ENCODE measurements at places on chromosomes 7 and 10.

GRCh38 chr10:131314799-131315198, 3.3 kb upstream of the TCERG1L start:
- DNase-seq, result no peak

DNA sequence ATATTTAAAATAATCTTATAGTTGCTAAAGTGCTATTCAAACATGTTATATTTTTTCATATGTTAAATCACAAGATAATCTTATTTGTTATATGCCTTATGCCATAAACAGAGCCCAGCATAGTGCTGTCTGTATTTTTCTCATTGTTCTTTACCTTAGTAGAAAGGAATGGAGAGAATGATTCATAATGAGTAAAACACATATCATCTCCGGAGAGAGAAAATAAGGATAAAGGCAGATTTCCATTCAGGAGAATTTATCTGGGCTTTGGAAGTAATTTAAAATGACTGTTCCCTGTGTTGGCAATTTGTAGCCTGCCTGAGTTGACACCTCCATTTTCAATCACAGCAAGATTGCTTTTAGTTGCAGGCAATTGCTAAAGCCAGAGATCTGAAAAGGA, 30.2 kb downstream of the CHN2 start:
- DNase-seq, result no peak

DNA sequence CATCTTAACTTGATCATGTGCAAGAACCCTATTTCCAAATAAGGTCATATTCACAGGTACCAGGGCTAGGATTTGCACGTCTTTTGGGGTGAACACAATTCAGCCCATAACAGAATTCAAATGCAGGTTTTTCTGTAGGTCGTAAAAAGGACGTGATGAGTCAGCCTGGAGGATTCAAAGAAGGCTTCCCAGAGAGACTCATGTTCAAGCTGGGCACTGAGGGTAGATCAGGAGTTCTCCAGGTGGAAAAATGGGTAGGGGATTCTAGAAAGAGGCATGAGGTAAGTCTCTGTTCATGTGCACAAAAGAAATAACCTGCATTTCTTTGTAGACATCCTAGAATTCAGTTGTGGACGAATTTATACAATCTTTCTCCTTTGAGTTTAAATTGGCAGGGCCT, 160.4 kb downstream of the RPS24 start:
- no peak for DNase-seq

GRCh38 chr7:77306231-77307067, 106.8 kb upstream of the FGL2 start:
- no peak for DNase-seq

GRCh38 chr10:58177362-58177947, 90.2 kb downstream of the IPMK start:
- peak; percentile 64 for DNase-seq

GRCh38 chr10:29435809-29436501, 147.1 kb downstream of the LYZL1 start:
- peak; percentile 75 for DNase-seq

DNA sequence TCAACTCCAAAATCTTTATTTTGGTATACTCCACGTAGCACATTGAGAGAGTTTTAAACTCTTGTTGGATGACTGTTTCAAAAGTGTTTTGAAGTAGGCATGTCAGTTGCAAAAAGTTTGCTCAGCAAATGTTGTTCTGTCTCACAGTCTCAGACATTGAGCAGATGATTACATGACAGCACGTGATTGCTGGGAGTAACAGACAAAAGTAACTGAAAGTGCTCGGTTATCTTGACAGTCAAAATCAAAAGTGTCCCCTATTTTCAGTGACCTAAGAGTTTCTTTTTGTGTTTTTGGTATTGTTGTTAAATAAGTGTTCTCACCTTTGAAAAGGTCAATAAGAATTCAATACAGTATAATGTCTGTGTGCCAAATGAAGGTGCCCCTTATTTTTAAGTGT, 84.3 kb downstream of the CFTR start:
- DNase-seq, result no peak

- no peak for DNase-seq
Measured at GRCh38 chr10:119498889-119499676, 43.4 kb downstream of the RGS10 start.

DNA sequence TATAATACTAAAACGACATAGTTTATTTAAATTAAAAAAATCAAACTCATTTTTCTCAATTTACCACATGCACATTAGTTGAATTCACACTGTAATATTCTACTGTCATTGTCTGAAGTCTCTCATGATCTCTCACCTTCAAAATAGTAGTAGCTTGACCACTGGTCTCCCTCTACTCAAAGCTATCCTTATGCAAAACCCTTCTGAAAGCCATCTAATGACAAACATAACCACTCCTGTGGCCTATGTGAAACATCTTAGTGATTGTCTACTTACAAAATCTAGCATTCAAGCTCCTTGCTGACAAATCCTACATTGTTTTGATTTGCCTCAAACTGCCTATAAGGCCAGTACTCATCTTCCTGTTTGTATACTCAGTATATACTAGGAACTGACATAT, 606.0 kb upstream of the GHITM start:
- no peak for DNase-seq

DNA sequence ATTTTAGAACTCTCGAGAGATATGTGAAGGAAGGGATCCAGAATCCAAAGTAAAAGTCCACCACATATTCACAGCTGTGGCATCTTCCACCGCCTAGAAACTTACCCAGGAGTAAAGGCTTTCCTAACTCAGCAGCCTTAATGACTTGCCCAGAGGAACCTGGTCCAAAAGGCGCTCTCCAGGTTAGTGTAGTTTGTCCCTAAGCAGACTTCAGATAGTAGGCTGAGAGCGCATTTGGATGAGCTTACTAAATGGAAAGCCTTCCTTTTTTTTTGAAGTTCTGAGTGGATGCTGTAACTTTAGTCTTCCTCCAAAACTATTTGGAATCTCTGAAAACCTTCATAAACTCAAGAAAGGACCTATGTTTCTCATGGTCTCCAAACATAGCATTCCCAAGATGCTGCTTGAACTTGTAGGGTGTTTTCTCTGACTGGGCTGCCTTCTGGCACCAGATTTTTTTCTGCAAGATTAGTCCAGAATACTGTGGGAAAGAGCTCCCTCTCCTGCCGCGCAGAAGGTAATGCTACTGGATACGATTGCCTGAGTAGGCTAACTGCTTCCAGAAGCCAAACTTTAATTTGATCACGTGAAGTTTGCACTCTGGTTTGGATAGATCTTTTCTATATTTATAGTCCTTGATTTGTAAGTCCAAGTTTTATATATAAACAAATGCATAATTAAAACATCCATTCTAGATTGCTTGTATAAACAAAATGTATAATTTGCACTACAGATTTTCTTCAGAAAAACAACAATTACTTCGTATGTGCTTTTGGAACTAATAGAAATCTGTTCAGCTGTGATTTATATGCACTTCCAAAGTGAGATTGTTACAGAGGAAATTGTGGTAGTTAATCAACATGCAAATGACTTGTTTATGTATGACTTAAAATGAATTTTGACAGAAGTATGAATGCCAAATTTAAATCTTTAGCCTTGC, 19.6 kb upstream of the GPR37 start:
- peak; percentile 42 for DNase-seq

GRCh38 chr7:70154521-70155180, 556.4 kb downstream of the AUTS2 start:
- DNase-seq, result no peak

DNA sequence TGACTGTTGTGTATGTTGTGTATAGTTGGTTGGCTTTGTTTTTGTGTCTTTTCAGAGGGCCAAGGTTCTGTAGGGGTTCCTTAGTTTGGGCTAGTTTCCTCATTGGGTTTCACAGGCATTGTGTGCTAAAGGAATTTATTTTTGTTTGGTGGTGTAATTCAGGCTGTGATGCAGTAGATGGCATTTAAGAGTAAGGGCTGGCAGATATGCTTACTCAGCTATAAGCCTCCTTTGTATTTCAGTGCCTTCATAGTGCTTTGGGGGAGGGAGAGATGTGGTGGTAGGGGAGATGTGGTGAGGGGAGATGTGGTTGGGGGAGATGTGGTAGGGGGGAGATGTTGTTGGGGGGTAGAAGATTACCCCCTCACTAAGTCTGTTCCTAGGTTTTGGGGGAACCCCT, 91.7 kb downstream of the SLC25A40 start:
- no peak for DNase-seq

GRCh38 chr10:1550291-1550595, 187.1 kb downstream of the ADARB2 start:
- DNase-seq, result no peak

GRCh38 chr7:29494350-29494749, 69.3 kb upstream of the PRR15 start:
- peak; percentile 49 for DNase-seq

GRCh38 chr10:117936141-117936540, 110.6 kb downstream of the RAB11FIP2 start:
- DNase-seq, result no peak
